ENCODE measurements at places on chromosomes 16 and 17.
A peak's percentile ranks its signal among the peaks of the same experiment; 100 is the strongest.

- DNase-seq, result no peak
Measured at GRCh38 chr16:57711-58110, 4.1 kb downstream of the SNRNP25 start.

DNA sequence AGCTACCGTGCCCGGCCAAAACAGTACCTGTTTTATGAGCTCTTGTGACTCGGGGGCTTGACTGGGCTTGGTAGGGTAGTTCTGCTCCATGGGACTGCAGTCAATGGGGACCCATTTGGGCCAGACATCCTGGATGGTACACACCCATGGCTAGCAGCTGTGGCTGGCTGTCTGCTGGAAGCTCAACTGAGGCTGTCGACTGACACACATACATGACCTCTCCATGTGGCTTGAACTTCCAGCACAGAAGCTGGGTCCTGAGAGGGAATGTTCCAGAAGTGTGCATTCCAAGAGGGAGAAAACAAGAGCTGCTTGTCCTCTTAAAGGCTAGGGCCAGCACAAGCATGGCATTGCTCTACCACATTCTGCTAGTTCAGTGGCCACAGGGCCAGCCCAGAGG, 14.9 kb upstream of the NKD1 start:
- DNase-seq, result no peak

DNA sequence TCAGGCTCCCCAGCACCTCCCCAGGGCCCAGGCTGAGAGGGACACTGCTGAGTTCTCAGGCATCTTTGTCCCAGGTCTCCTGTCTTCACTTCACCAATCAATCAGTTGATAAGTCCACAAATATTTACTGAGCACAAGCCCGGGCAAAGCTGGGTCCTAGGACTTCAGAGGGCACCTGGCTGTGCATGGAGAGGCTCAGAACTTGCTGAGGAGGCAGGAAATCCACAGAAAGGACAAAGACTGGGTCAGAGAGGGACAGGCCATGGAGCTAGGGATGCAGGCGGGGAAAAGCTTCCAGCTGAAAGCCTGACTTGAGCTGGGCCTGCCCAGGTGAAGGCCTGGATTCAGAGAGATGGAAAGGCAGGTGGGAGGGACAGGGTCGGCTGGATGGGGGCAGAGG, 33.2 kb upstream of the C1QL1 start:
- DNase-seq, result no peak

GRCh38 chr16:56576585-56577299, 11.9 kb downstream of the MT4 start:
- DNase-seq, result peak; percentile 71

Data from cardiac fibroblast (primary cell).